Karpas-422 (cell line): ENCODE measurements at places on chromosomes 2 and 18.

DNA sequence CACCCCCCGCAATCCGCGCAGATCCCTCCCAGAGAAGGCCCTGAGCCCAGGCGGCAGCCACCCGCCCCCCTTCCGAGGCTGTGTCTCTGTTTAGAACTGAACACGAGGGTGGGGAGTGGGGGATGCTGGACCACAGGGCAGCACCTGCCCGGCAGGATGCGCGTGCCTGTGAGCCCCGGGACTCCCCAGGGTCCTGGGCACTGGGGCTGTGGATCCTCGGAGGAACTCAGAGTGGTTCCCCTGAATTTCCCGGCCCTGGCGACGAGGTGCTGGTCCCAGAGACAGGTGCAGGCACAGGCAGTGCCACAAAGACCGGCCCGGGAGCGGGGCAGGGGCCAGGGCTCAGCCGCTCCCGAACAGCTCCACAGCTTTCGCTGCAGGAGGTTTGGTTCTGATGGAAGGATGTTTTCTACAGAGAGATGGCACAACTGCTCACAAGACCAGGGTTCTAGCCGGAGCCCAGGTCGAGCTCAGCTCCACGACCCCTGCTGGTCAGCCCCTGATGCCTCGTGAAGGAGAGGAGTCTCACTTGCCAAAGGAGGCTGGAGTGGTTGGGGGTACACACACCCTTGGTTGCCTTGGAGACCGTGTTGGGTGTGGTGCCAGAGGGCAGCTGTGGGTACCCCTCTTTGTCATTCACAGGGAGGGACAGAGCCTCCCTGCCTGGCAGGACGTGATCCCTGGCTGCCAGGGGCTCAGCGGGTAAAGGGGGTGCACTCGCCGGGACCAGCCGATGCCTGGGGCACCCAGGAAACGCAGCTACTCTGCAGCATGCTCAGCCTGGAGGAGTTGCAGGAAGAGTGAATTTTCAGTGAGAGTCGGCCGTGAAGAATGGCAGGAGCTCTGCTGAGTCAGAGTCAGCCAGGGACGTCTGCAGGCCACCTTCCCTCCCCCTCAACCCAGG, 4.4 kb upstream of the NEU4 start:
- peak; percentile 69 for DNase-seq

DNA sequence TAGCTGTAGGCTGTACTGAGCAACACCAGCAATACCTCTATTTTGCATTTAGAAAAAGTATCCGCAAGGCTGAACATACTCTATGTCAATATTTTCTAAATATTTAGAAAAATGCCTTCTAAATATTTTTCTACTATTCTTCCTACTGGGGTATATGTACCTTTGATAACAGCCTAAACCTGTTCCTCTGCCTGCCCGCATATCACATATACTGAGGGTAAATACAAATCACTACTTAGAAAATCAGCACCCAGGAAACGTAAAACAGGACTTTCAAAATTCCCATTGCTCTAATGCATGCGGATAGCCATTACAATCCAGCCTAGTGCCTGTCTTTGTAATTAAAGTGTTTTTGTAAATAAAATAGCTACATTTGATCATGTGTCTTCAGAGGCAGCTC, 56.1 kb downstream of the NCKAP5 start:
- DNase-seq = no peak

DNA sequence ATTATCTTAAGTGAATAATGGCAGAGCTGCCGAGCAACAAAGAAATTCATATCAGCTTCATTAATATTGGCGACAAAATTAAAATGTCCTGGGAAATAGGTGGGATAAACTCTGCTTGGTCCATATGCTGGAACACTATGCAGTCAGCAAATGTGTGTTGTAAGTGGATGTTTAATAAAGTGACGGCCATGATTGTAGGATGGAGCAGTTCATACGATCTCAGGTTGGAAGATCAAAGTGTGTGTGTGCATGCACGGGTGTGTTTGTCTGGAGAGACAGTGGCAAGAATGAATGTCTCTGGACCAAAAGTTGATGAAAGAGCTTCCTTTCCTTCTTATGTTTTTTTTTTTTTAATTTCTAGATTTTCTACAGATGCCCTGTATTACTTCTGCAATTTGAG, 14.8 kb downstream of the TWIST2 start:
- no peak for DNase-seq

DNA sequence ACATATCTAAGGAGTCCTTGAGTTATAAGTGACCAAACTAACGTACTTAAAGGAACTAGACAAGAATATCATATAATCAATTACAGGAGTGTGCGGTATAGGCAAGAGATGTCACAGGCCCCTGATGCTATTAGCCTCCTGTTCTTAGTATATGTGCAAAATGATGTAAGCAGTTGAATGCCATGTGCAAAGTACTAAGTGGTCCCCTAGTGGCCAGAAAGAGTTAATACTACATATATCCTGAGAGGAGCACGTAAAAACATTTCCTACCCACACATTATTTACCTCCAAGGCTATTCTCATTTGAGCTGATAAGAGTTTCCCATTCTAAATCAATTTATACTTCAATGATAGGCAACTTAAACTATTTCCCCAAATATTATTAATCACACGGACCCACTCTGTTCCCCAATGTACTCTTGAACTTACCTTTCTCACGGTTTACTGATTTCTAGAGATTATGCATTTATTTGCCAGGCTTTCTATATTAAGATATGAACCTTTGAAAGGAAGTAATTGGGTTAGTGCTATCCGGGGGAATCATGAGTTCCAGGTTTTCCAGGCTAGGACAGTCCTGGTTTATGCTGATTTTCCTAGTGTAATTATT, 158.0 kb upstream of the KLHL14 start:
- DNase-seq = peak; percentile 85

DNA sequence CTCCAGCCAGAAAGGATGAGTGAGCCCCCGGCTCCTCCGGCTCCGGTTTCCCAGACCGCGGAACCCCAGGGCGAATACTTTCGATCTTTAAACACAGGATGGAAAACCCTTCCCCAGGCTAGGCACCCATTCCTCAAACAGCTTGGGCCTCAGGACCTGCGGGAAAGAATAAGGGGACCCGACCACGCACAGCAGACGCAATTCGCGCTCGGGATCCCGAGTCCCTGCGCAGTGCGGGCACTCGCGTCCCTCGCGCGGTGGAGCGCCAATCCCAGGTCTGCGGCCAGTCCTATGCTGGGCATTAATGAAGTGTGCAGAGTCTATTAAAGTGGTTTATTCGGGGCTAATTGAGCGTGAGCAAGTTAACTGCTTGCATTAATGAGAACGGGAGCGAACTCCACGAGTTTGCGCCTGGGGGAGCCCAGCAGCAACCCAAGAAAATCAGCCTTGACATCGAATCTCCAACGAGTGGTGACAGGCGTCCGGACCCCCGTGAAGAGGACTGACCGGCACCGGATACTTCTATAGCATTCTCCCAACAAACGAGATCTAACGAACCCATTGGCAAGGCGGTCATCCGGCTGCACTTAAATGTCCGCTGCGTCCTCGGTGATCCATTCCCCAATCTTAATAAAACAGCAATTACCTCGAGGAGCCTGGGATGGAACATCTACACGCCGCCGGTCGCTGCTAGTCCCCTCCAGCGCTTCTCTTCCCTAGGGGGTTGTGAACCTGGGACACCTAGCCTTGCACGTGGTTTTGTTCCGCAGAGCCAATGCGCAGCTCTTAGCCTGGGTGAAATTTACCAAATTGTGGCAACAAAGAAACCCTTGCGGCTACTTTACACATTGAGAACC, 1.6 kb downstream of the OSR1 start:
- DNase-seq = no peak

DNA sequence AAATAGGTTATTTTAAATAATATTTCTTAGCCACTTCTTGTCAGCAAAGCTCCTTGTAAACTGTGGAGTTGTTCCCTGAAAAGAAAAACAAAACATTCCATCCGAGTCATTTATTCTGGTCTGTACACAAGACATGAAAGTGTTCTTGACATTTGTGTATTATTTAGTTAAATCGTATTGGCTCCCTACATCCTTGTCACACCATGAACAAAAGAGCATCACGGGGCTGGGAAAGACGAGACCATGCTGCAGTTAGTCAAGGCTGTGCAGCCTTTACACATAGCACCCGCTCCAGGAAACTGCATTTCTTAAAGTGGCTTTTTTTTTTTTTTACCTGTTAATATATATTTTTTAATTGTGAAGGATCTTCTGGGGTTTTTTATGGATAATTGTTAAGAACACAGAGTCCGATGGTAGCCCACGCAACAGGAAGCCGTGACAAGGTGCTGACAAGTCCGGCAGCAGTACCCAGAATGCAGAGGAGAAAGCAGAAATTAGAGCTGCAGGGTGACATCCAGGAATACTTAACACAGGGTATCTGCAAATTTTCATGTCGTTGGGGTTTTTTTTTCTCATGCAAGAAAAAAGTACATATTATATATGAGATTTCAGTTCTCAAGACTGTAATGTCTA, 588.4 kb downstream of the ARHGAP15 start:
- no peak for DNase-seq

DNA sequence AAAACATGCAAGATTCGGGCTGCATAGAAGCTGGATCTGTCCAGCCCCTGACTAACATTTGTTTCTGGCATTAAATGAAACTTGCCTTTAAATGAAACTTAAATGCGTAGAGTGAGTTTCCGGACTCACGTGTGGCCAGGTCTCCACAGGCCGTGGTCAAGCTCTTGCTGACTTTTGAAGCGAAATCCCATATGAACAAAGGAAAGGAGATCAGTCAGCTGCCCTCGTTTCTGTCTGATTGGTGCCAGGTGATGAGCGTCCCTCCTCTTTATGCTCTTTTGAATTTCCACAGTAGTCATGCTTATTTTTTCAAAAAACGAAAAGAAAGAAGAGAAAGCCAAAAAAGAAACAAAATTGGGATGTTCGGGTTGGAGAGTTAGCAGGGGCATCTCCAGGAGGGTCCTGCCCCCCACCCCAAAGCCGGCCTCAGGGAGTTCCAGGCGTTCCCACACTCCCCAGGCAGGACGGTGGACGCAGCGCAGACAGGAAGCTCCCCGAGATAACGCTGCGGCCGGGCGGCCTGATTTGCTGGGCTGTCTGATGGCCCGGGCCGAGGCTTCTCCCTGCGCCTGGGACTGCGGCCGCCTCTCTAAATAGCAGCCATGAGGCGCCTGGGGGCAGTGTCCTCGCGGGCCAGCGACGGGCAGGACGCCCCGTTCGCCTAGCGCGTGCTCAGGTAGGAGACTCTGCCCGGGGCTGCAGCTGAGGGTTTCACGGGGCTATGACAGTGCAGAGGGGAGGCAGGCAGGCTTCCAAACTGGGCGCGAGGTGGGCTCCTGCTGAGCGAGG, at the start of gene COLEC11:
Gene COLEC11 (plus strand): TSS at position 620 of the 789 bp plus-strand sequence. CDS start 9,229 bp downstream, outside the sequence.
- no peak for DNase-seq

GRCh38 chr2:186726938-186727337, 33.1 kb downstream of the FAM171B start:
- DNase-seq = no peak

- DNase-seq = no peak
These were observed 147.9 kb downstream of the GALNT3 start for GRCh38 chr2:165645930-165646831.

DNA sequence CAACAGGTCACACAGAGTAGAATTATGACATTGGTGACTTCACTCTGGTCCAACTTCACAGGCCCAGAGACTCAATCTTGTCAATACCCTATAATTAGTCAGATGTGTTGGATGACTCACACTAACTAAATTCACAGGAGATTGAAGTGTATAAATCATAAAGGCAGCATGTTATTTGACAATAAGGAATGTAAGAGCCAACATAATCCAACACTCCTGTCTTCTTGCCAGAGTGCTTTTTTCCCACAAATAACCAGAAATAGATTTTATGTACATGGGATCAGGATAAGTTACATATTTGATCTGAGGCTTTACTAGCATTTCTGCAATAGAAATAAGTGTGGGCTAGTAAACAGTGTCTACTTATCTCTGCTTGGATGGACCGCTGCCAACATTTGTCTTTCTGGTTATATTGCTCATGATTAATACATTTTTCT, 42.2 kb upstream of the ZSWIM2 start:
- no peak for DNase-seq

DNA sequence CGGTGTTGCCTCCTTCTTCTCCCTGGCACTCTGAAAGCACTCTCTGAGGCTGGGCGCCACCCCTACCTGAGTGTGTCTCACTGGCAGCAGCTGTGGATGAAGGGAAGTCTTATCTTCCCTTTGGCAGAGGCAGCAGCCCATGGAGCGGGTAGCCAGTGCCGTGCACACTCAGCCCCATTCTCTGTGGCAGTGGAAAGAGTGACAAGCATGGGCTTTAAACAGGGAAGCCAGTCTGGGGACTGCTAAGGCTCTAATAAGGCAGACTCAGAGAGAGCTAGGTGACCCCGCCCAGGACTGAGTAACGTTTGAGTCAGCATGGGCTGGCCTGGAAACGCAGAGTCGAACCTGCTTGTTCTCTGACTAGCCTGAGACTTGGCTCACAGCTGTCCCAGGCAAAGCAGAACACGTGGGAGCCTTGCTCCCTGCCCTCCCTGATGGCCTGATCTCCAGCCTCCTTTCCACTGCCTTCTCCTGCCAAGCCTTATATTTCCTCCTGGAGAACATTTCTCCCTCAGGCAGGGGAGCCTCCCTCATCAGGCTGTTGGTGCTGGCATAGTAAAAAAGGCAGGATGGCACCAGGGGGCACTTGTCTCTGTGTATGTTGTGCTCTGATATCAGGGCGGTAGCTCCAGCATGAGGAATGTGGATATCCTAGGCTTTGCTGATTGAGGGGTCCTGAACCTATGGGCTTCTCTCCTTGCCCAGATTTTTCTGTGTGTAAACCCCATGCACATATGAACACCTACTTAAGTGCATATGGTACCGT, 93.9 kb upstream of the LGALSL start:
- peak; percentile 65 for DNase-seq

DNA sequence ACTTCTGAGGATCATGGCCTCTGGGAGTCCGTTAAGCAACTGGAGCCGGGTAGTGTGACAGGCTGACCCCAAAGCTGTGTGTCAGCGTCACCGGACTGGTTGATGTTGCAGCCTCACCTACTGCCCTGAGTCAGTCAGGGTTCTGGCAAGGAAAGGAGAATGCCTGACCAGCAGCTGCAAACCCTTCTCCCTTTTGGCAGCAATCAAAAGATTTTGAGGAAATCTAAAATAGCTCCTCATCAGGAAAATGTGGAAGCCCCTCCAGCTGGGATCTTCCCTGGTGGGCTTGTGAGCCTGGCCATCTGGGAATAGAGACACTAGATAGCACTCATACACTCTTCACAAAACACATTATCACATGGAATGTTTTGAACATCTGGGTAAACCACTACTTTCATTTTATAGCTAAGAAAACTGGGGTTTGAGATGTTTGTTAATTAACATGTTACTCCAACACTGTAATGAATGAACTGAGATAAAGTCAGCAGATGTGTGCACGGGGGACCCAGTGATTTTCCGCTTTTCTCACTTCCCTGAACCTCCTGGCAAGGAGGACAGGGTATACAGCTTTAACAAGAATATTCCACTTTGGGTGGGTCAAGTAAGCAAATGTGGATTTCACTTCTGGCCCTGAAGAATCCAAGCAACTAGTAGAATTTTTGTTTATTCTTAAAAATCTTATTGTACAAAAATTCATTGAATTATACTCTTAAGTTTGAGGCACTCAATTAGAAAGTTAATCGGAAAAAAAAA, 24.7 kb downstream of the CLUL1 start:
- no peak for DNase-seq

DNA sequence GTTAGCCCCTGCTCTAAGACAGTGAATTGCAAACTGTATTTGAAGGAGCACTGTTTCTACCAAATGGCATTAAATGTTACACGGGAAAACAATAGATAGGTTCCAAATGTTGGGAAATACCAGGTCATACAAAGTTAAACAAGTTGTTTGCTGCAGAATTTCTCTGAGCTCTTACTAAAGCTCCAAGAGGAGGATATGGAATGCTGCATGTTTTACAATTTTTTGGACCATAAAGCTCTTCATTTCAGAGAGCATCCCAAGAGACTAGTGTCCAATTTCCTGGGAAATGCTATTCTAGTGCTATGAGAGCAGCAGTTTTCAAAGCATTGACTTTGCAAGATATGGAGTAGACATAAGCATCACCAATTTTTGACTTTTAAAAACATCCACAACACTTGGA, 155.6 kb upstream of the CCDC68 start:
- DNase-seq = no peak
